ENCODE measurements at places on chromosomes 16 and 17.

GRCh38 chr16:82888591-82889001 is 261.8 kb downstream of the CDH13 start:
- DNase-seq = peak; percentile 93

GRCh38 chr16:56616608-56617211 is 8.3 kb downstream of the MT2A start:
- no peak for DNase-seq

GRCh38 chr16:17335826-17336529 is 134.8 kb downstream of the XYLT1 start:
- no peak for DNase-seq

DNA sequence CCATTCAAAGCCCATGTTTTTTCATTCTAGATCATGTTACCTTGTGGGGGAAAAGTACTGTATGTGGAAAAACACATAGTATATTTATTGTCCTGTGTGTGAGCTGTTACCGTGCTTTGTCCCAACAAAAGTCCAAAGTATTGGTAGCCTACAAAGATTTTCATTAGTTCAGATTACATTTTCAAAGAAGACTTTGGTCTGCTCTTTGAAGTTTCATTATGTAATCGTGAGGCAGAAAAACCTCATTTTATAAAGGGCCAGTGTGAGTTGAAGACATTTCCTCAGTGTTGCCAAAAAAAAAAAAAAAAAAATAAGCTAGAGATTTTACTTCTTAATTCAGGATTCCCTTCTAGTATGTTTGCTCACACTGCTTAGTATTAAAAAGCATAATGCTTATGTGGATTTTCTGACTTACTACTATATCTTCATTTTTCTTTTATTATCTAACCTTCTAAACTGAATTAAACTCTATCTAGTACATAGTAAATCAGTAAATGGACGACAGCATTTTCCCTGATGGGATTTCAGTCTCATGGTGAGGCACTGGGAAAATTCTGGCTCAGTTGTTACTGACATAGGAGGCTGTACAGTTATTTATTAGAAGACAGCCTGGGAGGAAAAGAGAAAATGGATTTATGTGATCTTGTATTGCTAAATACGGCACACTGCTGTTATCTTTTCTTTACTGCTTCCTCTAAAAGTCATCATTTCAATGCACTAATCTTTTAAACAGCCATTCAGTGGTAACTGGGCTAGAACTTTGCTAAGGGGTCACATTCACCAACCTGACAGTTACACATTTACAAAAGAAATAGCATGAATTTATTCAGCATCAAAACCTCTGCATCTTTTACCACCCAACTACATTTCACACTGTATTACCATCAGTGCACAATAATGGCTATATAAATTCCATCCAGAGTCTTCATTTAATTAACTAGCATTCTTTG is 100.6 kb downstream of the STXBP4 start:
- DNase-seq = no peak

- no peak for DNase-seq
Measured at GRCh38 chr17:4908301-4908700, 5.4 kb upstream of the CHRNE start.

GRCh38 chr16:81888520-81889394 is 109.7 kb downstream of the PLCG2 start:
- DNase-seq = no peak

GRCh38 chr17:35390156-35390555 is 16.7 kb upstream of the SLFN11 start:
- no peak for DNase-seq

DNA sequence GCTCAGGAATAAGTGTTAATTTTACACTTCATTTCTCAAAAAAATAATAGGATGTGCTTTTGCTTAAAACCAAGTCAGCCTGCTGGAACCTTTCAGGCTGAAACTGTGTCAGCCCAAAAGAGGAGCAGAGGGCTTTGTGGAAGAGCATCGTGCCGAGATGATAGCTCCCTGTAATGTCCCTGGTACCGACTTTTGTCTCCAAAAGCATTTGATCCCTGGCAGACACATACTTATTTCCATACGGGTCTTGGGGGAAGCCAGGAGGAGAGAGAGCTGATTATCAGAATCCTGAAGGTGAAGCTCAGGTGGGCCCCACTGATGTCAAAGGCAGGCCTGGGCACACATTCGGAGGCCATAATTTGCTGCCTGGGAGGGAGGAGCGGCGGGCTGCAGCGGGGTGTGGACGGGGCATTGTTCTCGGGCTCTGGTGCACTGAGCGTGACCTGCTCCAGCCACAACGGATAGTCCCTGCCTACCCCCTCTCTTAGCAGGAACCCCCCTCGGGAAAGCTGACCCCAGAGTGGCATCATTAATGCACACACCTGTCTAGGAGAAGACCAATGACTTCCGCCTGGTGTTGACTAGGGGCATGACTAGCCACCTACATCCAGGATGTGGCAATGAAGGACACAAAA is 155.9 kb downstream of the C16orf78 start:
- DNase-seq = no peak

DNA sequence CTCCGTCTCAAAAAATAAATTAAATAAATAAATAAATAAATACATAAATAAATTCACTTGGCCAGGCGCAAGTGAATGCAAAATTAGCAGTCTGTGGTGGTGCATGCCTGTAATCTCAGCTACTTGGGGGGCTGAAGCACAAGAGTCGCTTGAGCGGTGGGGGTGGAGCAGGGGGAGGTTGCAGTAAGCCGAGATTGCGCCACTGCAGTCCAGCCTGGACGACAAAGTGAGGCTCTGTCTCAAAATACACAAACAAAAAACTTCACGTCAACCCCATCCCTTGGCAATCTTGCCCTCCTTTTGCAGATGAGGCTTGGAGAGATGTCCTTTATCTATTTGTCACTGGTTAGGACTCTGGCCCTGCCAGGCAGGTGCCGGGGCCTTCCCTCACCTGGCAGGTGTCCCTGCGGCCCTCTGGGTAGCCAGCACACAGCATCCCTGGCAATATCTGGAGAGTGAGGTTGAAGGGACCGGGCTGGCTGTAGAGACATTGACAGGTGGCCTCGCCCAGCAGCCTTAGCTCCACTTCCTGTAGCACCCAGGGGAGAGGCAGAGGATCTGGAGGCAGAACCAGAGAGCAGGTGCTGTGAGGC is 4.4 kb downstream of the PRSS36 start:
- DNase-seq = no peak

DNA sequence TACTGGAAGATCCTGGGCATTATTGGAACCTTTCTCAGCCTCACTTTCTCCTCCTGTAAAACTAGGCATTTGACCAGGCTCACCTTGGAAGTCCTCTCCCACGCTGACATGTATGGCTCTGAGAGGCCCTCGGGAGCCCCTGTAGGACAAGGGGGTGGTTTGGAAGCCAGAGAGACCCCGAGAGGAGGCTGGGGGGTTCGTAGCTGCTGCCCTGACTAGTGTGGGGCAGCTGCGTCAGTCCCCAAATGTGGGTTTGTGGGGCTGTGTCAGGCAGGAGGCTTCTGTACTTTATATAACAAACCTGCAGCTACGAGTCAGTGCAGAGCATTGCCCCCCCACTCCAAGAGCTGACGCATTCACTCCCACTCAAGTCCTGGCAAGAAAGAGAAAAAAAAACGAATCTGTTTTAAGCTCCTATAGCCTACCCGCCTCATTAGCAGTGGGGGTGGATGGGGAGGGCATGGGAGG is 1.8 kb downstream of the CX3CL1 start:
- no peak for DNase-seq

DNA sequence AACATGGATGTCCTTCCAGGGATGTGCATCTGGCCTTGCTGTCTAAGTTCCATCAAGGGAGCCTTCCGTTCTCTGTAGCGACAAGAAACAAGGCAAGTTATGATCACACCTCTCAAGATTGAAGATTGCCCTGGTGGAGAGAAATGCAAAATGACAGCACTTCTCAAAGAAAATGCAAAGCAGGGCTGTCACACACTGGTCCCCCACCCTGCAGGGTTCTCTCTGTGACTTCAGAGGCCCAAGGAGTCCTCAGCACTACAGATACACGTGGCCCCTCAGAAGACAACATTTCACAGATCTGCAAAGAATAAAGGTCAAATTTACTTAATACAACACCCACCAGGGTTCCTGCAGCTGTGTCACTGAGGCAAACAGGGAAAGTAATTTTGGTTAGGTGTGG is 60.7 kb upstream of the TEX2 start:
- DNase-seq = no peak

- DNase-seq = no peak
Measured at GRCh38 chr16:57513371-57514102, 22.8 kb downstream of the CCDC102A start.

- no peak for DNase-seq
Measured at GRCh38 chr16:84570739-84571403, 47.0 kb downstream of the COTL1 start.

DNA sequence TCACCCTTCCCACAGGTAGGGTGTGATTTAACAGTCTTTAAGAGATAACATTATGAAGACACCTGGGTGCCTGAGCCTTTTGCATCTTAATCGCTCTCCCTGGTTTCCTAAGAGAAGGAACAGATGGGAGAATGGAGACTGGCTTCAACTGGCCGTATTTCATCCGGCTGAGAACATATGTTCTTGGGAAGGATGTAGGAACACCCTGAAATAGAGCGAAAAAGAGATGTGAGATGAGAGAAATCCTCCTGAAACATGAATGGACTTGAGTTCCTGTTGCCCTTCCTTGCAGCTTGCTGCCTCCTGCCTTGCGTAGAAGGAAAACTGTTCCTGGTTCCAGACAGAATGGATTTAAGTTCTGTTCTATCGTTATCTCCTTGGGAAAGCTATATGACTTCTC is 385.4 kb upstream of the RBFOX1 start:
- DNase-seq = no peak

DNA sequence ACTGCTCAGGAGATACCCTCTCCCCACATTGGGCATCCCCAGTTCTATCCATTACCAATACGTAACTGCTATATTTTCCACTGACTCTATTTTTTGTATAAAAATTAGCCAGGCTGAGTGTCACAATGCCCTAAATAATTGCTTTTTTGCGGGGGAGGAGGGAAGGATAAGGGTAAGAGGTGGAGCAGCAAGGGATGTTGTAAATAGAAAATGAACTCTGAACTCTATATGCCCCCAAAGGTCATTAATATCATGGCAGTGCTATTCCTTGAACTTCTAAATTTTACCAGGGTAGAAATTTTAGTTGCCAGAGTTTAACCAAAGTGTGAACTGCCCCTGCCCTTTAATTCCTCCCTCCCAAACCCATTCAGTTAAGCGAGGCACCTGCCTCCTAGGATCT is 118.7 kb downstream of the SKAP1 start:
- DNase-seq = no peak

DNA sequence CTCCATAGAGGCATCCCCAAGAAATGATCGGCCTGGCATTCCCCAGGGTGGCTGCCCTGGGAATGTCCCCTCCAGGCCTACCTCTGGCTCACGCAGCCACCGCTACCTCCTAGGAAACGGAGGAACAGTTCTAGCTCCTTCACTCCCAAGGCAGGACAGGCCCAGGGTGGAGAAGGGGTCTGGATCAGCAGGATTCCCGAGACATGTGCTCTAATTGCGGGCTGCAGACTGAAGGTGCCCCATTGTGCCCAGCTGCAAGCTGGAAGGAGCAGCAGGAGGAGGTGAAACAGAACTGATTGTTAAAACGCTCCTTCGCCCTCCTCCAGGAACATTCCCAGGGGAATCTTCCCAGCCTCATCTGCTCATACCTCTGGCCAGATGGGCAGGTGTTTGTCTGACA is 40.8 kb downstream of the SCNN1G start:
- DNase-seq = no peak

DNA sequence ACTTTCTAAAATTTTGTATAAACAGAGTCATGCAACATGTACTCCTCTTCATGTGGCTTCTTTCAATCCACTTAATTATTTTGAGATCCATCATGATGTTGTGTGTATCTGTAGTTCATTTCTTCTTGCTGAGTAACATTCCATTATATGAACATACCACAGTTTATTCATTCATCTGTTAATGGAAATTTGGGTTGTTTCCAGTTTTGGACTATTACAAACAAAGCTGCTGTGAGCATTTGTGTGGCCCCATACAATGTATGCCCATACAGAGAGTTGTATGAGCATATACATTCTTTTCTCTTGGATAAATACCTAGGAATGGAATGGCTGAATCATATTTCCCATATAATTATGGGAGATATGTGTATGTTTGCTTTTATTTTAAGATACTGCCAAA is 85.6 kb downstream of the CLEC16A start:
- DNase-seq = no peak

- DNase-seq = no peak
Measured at GRCh38 chr16:30472328-30472942, at the start of gene ITGAL. TSS of gene ITGAL (plus strand) at chr16:30472742. CDS start at chr16:30472838, 96 bp downstream.

DNA sequence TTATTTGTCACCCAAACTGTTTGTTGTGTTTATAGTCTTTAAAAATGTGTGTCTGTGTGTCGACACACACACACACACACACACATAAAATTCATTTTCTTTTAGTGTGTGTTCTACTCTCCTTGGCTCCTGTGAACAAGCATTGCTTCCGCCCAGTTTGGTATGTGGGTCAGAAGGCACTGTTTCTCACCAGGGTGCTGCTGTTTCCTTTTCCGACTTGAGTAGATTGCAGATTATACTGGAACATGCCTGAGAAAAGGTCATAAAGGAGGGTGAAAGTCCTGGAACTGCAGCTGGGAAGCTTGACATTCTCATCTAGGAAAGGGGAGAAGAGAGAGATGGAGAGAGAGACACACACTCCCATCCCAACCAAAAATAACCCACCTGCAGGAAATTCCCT is 330.3 kb downstream of the BCAS3 start:
- no peak for DNase-seq

- no peak for DNase-seq
Measured at GRCh38 chr17:74757931-74758847, 9.8 kb downstream of the NHERF1 start.

DNA sequence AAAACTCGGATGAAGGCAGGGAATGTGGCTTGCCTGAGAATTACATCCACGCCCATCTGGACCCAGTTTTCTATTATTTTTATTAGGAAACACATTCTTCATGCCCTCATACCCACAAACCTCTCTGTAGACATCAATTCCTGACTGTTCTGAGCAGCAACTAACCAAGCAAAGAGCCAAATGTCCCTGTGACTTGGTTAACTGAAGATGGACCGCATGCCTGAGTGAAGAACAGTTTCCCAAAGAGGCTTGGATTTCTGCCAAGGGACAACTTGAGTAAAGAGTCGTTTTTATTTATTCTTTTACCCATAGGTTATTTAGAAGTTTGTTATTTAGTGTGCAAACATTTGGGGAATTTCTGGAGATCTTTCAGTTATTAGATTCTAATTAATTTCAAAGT is 259.8 kb downstream of the GRIN2A start:
- no peak for DNase-seq

- DNase-seq = peak; percentile 14
Measured at GRCh38 chr17:35087731-35088355, 24.3 kb upstream of the RFFL start.
